ENCODE measurements at places on chromosomes 16 and 17.

DNA sequence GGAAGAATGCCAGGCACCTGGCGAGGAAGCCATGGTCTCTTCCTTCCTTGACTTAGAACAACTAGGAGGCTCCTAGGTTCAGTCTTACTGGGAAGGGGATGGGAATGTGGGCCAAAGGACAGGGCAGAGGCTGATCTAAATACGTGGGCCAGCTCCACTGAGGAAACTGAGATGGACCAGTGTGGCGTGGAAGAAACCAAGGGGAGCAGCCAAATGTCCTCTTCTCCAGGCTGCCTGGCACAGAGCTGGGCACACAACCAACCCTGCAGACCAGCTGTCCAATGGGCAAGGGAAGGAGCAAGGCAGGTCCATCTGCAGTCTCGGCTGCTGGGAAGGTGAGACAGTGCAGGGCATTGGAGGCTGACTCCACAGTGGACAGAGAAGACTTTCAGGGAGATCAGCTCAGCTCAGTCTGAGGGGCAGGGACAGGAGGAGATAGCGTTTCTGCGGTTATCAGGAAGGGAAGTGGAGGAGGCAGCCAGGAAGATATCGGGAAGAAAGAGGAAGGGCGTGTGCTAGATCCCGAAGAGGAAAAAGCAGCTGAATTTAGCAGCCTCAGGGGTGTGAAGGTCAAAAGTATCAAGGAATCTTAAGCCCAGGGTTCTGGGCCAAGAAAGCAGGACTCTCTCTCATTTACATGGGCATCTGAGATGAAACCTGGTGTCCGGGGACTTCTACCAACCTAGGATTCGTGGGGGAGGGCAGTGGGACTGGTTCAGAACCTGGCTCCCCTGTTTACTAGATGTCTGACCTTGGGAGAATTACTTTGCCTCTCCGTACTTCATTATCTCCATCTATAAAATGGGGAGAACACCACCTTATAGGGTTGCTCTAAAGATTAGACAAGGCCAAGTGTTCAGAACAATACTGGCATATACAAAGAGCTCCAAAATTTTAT is 1.8 kb downstream of the KIFC3 start:
- DNase-seq: no peak

- DNase-seq: no peak
Measured at GRCh38 chr17:2853283-2854142, 57.3 kb downstream of the RAP1GAP2 start.

- no peak for DNase-seq
Measured at GRCh38 chr16:4318451-4318910, 2.6 kb downstream of the GLIS2 start.

DNA sequence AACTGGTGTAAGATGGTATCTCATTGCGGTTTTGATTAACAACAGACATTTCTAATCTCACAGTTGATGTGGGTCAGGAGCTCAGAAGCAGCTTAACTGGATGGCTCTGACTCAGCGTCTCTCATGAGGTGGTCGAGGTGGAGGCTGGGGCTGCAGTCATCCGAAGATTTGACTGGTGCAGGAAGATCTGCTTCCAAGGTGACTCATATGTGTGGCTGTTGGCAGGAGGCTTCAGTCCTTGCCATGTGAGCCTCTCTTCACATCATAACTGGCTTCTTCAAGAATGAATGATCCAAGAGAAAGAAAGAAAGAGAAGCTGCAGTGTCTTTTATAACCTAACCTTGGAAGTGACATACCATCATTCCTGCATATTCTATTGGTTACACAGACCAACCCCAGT is 376.1 kb downstream of the SEC14L1 start:
- DNase-seq: no peak

- no peak for DNase-seq
Measured at GRCh38 chr17:75228305-75228704, 22.8 kb downstream of the NUP85 start.

DNA sequence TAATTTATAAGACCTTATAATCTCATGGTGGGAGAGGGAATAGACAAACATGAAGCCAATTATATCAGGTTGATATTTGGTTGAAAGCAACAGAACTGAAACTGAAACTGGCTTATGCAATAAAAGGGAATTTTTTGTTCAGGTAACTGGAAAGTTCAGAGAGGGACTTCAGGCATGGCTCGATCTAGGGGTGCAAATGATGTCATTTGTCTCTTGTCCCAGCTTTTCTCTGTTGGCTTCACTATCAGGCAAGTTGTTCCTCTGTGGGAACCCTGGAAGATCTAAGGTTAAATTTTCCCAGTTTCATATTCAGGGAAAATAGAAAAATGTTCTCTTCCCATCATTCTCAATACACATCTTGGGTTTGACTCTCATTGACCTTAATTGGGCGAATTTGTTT is 59.8 kb downstream of the OTOA start:
- DNase-seq: no peak

DNA sequence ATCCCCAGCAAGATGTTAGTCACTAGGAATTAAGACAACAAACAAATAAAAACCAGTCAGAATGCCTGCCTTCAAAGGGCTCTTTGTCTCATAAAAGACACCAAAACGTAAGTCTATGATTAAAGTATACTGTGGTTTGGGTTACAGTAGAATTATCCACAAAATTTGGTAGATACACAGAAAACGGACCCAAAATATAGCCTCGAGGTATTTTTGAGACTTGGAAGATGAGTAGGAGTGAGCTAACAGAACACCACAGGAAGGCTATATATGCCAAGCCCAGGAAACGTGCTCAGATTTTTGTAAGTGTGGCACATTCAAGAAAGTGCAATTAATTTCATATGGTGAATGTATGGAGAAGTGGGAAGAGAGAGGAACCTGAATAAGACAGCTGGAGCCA is 831.4 kb downstream of the CDH11 start:
- DNase-seq: no peak

DNA sequence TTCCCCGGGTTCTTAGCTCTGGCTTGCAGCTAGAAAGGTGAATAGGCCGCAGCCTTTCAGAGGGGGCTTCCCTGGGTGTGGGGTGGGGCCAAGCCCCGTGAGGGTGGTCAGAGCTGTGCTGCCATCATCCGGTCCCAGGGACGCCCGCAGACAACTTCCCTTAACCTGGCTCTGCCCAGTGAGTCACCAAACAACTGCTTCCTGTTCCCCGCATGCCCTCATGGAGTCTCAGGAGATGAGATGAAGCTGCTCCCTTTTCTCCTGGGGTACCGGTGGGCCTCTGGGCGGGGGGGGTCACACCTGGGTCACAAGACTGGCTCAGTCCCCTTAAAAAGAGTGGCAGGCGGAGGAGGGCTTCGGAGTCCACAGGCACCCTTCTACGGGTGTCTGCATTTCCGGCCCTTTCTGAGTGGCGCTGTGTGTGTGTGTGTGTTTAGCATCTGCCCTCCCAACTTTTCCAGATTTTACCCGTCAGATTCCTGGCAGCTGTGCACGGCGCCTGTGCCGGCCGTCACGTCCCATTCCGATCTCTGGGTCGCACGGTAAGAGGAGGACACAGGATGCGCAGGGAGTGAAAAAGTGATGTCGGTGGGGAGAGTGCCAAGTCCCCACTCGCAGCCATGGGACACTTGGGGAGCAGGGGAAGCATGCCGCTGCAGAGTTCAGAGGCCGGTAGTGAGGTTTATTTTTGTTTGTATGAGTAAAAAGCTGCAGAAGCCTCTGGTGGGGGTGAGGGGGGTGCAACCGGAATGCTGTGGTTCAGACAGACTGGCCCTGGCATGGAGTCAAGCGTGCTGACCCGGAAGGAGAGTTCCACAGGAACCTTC is 16.8 kb downstream of the HIC1 start:
- no peak for DNase-seq

DNA sequence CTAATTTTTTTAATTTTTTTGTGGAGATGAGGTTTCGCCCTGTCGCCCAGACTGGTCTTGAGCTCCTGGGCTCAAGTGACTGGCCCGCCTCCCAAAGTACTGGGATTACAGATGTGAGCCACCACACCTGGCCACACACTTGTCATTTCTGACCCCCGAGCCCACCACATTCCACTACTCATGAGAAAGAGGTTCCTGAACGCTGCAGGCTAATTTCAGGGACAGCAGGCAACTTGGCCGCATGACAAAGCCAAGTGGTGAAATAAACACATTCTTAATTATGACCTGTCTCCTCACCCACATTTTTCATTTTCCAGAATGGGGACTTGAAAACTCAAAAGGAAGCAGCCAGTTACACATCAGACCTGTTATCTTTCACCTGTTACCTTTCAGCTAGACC is 114.5 kb downstream of the ABCC6 start:
- DNase-seq: no peak

GRCh38 chr16:12547608-12547922 is 256.1 kb downstream of the CPPED1 start:
- no peak for DNase-seq

DNA sequence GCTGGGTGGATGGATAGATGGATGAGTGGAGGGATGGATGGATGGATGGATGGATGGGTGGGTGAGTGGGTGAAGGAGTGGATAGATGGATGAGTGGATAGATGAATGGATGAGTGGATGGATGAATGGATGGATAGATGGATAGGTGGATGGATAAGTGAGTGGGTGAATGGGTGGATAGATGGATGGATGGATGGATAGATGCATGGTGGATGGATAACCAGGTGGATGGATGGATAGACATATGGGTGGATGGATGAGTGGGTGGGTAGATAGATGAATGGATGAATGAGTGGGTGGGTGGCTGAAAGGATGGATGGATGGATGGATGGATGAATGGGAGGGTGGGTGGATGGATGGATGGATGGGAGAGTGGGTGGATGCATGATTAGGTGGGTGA is 51.0 kb upstream of the ZC3H18 start:
- no peak for DNase-seq

DNA sequence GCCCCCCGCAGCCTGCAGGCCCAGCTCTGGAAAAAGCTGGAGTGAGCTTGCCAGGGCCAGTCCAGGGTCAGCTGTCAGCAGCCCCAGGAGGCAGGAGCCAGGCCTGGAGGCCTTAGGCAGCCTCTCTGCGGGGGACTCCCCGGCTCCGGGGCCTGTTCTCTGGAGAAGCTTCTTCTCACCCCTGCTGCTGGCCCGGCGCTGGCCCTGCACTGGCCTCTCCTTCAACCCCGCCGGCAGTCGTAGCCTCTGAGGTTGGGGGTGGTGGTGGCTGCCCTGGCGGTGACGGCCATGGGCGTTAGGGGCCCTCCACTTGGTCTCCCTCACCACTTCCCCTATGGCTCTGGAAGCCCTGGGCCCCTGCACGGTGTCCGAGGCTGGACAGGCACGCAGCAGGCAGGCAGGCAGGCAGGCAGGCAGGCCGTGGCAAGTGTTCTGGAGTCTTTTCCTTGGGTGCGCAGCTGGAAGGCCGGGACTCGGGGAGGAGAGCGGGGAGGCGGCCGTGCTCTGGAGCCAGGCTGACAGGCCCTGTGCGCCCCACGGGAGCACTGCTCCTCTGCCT is 2.1 kb downstream of the FOXF1 start:
- DNase-seq: no peak

DNA sequence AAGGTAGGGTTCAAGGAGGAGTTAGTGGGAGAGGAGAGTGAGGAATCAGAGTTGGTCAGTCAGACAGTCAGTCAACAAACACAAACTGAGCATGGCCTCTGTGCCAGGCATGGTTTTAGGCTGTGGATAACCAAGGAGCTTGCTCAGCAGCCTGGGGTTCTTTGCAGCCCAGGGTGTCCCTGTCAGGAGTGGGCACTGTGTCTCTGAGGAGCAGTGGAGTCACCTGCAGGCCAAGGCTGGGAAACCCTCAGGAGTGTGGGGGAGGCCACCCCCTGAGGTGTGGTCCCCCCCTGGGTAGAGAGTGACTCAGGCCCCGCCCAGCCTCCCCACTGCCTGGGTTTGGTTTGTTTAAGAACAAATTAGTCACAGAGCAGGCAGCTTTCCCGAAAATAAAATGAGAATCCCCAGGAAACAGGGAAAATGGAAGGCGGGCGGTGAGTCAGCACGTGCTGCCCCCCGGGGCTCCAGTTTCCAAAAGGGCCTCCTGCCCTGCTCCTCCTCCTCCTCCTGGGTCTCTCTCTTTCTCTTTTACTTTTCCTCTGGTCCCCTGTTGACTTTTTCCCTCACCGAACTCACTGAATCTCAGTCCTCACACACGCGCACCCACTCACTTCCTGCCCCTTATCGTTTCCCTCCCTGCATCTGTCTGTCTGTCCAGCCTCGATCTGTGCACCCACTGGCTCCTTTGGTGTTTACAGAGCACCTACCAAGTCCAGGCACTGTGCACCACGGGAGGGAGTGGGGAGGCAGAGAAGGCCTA is 44.3 kb downstream of the SOCS3 start:
- DNase-seq: no peak

DNA sequence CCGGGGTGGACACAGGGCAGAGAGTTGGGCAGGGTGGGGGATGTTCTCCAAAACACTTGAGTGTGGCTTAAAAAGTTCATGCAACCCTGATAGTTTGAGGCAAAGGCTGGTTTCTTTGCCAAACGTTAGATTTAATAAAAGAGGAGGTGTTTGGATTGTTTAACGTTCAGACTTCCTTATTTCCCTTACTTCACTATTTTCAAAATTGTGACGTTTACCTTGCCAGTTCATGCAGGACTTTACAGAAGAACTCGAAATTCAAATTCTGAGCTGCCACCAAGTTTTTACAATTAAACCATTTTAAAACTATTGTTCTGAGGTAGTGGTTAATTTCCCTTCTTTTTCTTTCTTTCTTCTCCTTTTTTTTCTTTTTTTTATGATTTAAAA is 5.5 kb downstream of the SEC14L1 start:
- DNase-seq: no peak

GRCh38 chr16:74465281-74465680 is 44.0 kb upstream of the CLEC18B start:
- no peak for DNase-seq

DNA sequence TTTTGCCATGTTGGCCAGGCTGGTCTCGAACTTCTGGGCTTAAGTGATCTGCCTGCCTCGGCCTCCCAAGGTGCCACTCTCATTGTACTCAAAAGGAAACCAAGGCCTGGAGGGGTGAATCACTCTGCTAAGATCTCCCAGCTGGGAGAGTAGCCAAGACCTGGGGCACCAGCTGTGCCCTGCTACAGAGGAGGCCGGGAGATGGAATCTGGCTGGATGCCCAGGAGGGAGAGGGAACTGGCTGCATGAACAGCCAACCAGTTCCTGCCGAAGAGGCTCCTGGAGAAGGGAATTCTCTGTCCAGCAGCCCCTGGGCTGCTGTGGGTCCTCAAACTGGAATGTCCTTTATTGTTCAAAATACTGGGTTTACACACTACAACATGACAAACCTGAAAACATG is 238.7 kb upstream of the CIBAR2 start:
- no peak for DNase-seq

GRCh38 chr17:69714669-69715068 is 300.2 kb downstream of the MAP2K6 start:
- DNase-seq: no peak

DNA sequence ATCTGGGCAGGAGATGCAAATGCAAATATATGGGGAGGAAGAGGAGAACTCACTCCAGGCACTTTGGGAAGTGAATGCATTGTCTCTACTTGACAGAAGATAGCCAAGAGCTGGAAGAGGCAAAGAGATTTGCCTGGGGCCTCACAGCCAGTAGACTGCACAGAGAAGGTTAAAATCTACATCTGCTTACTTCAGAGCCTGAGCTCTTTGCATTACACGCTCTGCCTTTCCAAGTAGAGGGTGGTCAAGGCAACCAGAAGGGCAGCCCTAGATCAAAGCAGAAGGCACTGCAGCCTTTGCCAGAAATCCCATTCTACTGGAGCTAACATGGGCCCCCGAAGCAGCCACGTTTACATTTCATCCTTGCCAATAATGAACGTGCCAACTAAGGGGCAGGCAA is 407.2 kb upstream of the CCL2 start:
- no peak for DNase-seq
